ENCODE measurements at places on chromosomes 2 and 18.

DNA sequence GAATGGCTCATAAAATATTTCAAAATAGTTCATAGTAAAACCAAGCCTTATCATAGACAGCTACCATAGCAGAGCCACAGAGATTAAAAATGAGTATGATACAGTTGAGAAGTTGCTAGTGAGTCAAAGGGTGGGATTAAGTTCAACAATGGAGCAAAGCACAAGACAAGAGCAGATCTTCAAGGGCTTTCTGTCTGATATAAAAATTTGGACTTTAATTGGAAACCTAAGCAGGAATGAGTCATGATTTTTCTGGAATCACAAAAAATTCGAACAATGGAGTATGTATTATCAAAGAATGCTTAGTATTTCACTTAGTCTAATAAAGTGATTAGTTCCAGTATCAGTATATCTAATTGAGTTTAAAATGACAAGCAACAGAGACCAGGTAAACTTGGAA is 487.3 kb upstream of the NETO1 start:
- no peak for DNase-seq

GRCh38 chr2:232310696-232311095 is 67.9 kb upstream of the ALPP start:
- DNase-seq: no peak

- DNase-seq: no peak
These were observed 2.1 kb downstream of the GATA6 start for GRCh38 chr18:22171258-22172119.

GRCh38 chr2:150358468-150358807 is 129.0 kb downstream of the RND3 start:
- DNase-seq: no peak

- no peak for DNase-seq
These were observed 19.2 kb downstream of the SMARCAL1 start for GRCh38 chr2:216431531-216431856.

DNA sequence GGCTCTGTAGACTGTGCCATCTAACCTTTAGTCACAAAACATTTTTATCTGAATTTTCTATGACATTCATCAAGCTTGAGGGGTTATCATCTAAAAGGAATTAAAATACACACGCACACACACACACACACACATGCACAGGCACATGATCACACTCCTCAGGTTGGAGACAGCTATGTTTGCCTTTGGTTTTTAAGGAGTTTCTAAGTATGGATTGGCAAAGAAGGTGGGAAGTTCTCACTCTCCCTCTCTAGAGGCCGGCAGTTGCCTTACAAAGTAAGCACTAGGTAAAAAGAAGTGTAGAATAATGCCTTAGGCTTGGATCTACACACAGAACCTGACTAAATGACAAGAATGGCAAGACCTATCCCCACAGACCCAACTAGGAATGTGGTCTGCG is 437.1 kb downstream of the ZEB2 start:
- DNase-seq: no peak

DNA sequence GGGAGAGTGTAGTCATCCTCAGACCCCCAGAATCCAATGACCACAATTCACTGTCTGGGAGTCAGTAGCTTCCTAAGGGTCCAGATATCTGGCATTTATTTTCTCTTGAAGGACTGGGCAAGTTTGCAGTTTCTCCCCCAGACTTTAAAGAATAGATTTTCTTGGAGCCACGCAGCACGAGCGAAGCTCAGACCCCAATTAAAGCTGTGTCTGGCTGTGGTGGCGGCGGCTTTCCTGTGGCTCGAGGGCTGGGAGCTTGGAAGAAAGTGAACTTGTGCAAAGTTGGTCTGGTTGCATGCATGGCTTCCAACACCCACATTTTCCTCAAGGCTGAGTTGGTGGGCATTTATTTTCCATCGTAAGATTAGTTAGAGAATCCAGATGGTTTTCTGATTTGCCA is 105.0 kb downstream of the ACKR3 start:
- no peak for DNase-seq

DNA sequence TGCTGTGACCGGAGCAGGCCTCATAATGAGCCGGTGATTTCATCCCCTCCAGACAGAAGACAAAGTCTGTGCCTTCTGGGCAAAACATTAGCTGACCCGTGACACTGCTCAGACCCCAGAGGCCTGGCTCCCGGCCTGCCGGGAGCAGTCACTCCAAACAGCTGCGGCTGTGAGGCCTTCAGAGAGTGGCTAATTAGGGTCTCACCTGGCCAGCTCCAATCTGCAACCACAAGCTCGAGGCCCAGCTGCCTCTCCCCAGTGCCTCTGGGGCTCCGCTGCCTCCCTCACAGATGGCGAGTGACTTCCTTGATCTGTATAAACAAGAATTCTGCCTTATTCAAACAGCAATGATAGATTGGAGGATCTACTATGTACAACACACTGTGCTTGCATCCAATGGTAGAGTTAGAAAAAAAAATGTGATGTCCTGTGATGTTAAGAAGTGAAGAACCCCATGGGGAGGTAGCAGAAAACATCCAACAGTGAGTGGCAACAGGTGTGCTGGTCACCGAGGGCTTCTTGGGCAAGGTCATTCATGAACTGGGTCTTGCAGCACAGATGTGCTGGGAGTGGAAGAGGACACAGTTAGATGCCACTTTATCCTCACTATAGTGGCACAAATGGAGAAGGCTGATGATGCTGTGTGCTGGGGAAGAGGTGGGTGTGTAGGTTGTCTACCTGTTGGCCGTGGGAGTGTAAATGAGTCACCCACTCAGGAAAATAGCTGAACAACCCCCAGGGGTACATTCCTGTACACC is 98.2 kb upstream of the ASAP2 start:
- DNase-seq: no peak

- DNase-seq: no peak
These were observed 2.1 kb downstream of the LIPT1 start for GRCh38 chr2:99156891-99157290.

GRCh38 chr2:114384441-114384840 is 58.0 kb upstream of the DPP10 start:
- no peak for DNase-seq

- DNase-seq: no peak
These were observed 144.9 kb upstream of the ERBB4 start for GRCh38 chr2:212683346-212684097.

GRCh38 chr2:1747065-1747941 is 3.0 kb upstream of the PXDN start:
- DNase-seq: no peak

DNA sequence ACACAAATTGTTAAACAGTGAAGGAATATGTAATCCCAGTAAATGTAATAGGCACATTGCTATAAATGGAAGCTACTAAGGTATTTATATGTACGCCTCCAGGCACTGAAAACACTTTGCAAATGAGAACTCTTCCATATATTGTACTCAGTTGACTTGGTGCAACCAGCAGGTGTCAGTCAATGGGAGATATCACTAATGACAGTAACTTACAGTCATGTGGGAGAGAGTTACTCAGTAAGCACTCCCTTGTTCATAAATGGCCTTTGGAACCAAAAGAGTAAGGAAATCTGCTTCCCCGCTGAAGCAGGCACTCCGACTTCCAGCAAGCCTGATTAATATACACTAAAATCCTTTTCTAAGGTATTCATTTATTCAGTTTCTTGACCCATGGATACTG is 5.9 kb downstream of the MDH1 start:
- DNase-seq: no peak

DNA sequence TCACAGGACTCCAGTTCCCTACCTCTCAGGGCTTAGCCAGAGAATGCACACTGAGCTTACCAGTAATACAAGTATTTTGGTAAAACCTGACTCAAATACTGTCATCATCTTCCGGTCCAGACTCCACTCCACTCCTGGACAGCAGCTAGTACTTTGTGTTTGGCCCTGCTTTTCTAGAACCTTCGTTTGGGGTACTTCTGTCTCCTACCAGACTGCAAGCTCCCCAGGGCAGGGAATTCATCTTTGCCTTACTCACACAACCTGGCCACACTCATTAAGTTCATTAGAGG is 108.9 kb upstream of the CDC42EP3 start:
- DNase-seq: no peak

DNA sequence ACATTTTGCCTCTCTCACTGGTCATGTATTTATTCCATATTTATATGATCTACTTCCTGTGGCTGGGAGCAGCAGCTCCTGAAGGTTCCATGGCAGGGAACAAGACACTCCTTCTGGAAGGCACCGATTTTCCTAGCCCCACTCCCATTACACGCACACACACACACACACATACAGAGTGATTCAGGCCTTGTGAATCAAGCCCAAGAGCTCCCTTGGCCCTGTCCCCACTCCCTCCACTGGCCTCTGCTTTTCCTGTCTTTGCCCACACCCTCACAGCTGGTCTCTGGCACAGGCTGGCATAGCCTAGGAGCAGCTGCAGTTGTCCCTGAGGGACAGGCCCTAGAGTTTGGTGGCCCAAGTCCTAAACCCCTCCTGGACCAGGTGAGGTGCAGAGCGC is 201.7 kb downstream of the NAPG start:
- DNase-seq: no peak

GRCh38 chr18:5064841-5065370 is 132.2 kb downstream of the AKAIN1 start:
- no peak for DNase-seq

DNA sequence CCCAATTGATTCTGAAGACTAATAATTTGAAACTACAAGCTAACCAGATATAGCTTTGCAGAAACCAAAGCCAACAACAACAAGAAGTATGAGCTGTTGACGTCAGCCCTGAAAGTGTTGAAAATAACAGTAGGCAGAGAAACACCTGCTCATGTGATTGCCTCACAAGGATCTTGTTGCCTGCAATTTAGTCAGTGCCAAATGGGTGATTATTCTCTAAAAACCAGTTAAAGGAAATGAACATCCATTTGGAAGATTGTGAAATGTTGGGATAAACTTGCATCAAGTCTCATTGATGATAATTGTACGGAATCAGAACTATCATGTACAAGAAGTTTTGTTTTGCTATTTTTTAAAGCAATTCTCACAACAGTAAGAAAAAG is 2.8 kb downstream of the CYTIP start:
- peak; percentile 44 for DNase-seq

- no peak for DNase-seq
These were observed 2.7 kb downstream of the STARD7 start for GRCh38 chr2:96205888-96206287.

- DNase-seq: no peak
These were observed 221.9 kb upstream of the SETBP1 start for GRCh38 chr18:44458777-44459176.

GRCh38 chr2:98893911-98894321 is 42.1 kb downstream of the CRACDL start:
- no peak for DNase-seq

DNA sequence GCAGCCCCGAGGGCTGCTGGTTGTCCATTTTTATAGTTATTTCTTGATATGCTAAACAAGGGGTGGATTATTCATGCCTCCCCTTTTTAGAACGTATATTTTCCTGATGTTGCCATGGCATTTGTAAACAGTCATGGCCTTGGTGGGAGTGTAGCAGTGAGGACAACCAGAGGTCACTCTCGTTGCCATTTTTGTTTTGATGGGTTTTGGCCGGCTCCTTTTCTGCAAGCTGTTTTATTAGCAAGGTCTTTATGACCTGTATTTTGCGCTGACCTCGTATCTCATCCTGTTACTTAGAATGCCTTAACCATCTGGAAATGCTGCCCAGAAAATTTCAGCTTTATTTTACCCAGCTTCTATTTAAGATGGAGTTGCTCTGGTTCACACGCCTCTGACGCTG is 825.8 kb upstream of the CDH2 start:
- no peak for DNase-seq

DNA sequence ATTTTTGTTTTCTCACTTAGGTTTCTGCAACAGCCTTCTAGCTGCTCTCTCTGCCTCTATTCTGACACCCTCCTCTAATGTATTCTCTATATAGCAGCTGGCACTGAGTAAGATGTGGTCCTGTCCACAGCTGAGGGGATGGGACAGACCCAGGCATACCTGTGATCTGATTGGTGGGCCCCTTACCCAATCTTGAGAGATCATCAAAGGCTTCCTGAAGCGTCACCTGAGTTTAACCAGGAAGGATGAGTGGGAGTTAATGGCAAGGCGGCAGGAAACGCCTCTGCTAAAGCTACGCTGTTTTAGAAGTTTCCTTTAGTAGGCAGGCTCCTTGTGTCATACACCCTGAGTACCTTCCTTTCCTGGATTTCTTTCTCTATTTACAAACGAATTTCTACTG is 5.7 kb upstream of the TET3 start:
- DNase-seq: peak; percentile 89

DNA sequence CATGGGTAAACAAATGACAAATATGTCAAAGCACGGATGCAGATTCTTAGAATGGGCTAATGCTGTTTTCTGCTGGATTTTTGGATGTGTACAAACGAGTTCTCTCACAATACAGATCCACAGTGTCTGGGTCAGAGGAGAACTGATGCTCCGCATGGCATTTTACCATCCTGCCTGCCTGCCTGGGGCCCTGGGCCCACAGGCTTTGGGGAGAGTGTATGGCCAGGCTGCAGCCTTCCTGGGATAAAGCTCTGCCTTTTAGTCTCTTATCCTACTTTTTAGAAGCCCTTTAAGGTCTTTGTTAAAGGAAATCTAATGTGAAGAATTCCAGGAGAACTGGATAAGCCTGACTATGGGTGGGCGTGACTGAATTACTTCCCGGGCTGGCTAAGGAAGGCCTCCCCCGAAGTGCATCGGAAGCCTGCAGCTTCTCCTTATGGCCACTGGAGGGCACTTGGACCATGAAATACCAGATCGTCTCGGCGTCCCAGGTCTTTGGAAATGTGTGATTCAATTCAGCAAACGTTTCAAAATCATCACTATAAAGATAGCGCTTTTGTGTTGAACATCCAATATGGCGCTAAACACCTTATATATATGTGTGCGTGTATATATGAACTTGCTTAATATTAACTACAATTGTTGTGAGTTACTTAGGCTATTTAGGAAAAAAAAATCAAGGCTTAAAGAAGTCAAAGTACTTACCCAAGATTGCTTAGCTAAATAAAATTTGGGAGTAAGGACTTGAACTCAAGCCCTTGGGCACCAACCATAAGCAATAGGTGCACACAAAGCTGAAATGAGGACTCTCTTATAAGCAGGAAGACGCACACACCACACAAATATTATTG is 15.2 kb upstream of the DNPEP start:
- DNase-seq: peak; percentile 79

- no peak for DNase-seq
These were observed 79.7 kb downstream of the EML4 start for GRCh38 chr2:42248846-42249245.

DNA sequence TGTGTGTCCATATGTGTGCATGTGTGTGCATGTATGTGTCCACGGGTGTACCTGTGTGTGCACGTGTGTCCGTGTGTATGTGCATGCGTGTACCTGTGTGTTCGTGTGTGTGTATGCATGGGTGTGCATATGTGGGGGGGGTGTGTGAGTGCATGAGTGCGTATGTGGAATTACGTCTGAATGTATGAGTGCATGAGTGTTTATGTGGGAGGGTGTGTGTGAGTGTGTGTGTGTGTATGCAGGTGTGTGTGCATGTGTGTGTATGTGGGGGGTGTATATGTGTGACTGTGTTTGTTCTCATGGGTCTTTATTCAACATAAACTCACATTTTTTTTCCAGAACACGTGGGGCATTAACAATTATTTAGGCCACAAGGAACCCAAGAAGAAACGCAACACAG is 208.4 kb downstream of the SNTG2 start:
- DNase-seq: no peak
